ENCODE measurements at places on chromosomes 13 and 19.
A peak's percentile ranks its signal among the peaks of the same experiment; 100 is the strongest.

DNA sequence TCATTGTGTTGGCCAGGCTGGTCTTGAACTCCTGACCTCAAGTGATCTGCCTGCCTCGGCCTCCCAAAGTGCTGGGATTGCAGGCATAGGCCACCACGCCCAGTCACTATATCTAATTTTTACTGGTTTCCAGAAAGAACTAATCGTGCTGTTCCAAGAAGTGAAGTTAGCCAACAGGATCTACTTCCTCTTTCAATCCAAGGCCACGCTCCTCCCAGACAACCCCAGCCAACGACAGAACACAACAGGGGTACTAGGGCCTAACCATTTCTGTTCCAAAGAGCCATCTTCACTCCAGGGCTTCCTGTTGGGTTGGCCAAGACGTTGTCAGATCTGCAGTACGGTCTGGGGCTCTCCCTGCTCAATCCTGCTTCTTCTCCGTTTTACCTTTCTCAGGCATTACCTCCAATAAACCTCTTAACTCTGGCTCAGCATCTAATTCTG is 7.0 kb upstream of the LSM14A start:
- no peak for DNase-seq

- no peak for DNase-seq
These were observed 72.8 kb upstream of the SPATA13 start for GRCh38 chr13:24087605-24088225.

GRCh38 chr13:46136688-46137087 is 31.9 kb upstream of the CPB2 start:
- DNase-seq, result no peak

DNA sequence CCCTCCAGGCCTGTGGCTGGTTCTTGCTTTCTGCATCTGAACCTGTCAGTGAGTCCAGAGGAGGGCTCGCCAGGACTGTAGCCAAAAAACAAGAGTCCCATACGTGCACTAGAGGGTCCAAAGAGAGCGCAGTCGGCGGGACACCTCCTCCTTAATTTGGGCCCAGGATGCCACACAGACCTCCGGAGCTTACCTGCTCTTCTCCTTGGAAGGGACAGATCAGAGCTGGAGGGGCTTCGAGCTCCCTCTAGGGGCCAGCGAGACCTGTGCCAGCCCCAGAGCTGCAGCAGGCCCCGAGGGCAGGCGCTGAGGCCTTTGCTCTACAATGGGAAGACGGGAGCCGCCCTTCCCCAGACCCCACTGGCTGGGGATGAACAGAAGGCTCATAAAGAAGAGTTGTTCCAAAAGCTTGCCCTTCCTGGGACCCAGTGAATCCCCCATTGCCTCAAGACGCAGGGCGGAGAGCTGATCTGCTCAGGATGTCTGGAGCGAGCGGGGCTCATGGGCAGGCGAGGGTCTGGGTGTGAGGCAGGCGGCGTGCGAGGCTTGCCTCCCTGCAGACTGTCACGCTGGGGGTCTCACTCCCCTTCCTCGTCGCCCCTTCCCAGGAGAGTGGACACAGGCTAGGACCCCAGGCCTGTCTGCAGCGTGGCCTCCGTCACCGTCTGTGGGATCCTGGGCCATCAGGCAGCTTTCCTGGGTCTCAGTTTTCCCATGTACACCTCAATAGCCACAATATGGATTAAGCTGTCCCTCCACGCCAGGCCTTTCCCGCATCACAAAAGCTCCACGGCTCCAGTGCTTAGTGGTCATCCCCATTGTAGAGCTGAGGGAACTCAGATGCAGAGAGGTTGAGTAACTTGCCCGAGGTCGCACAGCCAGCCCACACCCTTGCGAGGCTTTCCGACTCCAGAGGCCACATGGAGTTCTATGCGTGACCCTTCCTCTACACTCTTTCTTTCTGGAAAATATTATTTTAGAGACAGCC is 46.9 kb upstream of the VSTM2B start:
- no peak for DNase-seq

DNA sequence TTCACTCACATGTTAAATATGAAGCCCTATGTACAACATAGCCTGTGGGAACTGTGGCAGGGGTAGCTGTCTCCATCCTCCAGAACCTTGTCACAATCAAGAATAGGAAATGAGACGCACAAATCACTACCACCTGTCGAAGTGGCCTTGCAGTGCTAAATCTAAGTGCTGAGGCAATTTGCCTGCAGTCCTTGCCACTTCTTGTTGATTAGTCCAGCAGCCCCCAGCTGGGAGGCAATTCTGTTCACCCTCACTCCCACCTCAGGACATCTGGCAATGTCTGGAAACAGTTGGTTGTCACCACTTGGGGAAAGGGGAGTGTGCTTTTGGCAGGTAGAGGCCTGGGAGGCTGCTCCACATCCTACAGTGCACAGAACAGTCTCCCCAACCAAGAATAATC is 10.7 kb downstream of the RFX2 start:
- DNase-seq, result no peak

DNA sequence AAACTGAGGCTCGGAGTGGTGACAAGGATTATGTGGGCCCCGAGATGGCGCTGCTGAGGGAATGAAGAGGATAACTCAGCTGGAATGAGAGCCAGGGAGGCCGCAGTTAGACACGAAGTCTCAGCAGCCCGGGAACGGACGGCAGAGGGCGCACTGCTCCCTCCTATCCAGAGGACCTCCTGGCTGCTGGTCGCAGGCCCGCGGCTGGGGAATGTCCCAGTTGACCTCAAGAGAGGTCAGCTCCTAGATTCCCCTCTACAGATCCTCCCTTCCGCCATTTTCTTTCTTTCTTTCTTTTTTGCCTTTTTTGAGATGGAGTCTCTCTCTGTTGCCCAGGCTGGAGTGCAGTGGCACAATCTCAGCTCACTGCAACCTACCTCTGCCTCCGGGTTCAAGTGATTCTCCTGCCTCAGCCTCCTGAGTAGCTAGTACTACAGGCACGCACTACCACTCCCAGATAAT is 24.1 kb upstream of the ASPDH start:
- peak; percentile 54 for DNase-seq

- peak; percentile 22 for DNase-seq
These were observed 20.8 kb downstream of the NOVA2 start for GRCh38 chr19:45952686-45953505.

GRCh38 chr13:112968380-112968909 is 569 bp upstream of the MCF2L start:
- peak; percentile 21 for DNase-seq

- no peak for DNase-seq
These were observed 419.2 kb downstream of the FGF9 start for GRCh38 chr13:22090106-22090505.

DNA sequence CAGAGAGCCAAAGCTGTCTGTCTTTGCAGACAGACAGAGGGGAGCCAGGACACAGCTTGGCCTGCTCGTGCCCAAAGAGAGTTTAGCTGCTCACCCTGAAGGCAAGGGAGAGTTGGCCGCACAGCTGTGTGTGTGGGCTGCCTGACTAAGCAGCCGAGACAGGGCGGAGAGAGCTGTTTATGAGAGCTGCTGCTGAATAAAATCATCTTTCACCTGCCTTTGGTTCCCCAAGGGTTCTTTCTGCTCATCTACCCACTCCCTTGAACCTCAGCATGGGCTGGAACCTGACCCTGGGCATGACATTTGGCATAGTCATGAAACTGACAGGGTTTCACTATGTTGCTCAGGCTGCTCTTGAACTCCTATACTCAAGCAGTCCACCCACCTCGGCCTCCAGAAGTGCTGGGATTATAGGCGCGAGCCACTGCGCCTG is 98.2 kb downstream of the RBM26 start:
- DNase-seq, result no peak

GRCh38 chr13:109779074-109779473 is 7.3 kb downstream of the IRS2 start:
- no peak for DNase-seq

- DNase-seq, result no peak
These were observed 2.5 kb downstream of the NAPA start for GRCh38 chr19:47512183-47512947.

- no peak for DNase-seq
These were observed 12.9 kb upstream of the RFXAP start for GRCh38 chr13:36806102-36806501.

DNA sequence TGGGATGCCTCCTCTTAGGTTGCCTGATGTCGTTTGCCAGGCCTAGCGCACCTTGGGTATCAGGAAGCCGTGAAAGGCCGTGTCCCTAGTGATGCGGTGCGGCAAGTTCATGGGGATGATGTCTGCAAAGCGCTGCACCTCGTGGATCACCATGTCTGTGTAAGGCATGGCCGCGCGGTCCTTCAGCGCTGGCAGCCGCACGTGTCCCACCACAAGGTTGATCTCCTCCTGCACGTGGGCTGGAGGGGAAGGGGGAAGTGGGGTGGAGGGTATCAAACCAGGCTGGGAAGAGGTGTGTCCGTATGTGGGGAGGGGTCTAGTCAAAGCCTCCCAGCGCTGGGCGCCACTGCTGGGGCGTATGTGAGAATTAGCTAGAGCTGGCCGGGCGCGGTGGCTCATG is 23.2 kb downstream of the EGLN2 start:
- no peak for DNase-seq

DNA sequence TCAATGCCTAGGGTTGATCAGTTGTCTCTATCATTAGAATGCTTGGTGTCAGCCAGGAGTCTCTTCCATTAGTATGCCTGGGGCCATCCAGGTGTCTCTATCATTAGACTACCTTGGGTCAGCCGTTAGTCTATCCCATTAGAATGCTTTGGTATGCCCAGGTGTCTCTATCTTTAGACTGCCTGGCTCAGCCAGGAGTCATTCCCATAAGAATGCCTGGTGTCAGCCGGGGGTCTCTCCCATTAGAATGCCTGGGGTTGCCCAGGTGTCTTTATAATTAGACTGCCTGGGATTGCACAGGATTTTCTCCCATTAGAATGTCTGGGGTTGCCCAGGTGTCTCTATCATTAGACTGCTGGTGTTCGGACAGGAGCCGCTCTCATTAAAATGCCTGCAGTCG is 1442.9 kb downstream of the UQCRFS1 start:
- no peak for DNase-seq

- peak; percentile 31 for DNase-seq
These were observed 207.4 kb upstream of the RFC3 start for GRCh38 chr13:33610438-33611120.

GRCh38 chr13:31824705-31825517 is 85.6 kb downstream of the RXFP2 start:
- no peak for DNase-seq

DNA sequence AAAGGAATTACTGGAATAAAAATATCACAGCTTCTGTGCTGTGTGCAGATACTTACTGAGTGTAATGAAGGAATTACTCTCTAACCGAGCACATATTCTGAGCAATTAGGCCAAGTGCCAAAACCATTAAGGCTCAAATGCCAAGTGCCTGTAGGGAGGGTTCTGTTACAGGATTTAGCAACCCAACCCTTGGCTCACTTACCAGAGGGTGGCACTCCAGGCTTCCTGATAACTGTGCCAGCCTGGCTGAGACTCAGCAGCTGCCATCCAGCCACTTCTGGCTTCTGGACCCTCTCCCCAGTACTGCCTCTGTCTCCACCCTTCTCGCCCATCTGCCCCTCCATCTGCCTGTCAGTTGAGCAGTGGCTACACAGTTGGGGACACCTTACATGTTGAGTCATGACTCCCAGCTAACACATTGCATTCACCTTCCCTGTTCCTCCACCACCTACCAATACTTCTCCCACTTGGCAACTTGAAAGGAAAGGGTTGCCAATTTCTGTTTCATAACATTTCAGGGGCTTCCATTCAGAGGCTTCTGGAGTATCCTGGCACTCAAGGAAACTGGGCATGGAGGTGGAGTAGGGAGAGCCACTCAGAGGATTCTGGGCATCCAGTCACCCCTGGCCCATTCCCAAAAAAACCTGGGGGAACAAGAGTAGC is 110.5 kb downstream of the COG6 start:
- no peak for DNase-seq

GRCh38 chr13:42388326-42388725 is 116.4 kb downstream of the AKAP11 start:
- DNase-seq, result no peak

DNA sequence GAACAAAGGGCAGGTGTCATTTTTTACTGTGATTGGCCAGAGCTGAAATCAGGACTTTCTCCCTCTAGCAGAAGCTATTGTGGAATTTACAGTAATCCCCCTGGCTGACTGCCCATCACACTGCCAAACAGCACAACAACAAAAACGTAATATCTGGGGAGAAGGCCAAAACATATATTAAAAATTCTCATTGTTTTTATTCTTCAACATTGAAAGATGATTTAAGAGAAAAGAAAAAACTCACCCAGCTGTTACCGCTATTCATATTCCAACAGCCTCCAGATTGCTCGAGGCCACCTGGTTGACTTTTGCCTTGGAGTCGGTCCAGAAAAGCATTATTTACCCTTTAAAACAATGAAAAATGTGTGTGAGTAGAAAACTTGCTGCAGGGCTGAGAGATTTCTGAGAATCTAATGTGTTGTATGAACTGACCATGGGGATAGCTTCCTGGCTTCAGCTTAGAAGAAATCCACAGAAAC is 97.2 kb downstream of the EPSTI1 start:
- DNase-seq, result no peak

- no peak for DNase-seq
These were observed 213.7 kb downstream of the NALCN start for GRCh38 chr13:101202590-101202989.

DNA sequence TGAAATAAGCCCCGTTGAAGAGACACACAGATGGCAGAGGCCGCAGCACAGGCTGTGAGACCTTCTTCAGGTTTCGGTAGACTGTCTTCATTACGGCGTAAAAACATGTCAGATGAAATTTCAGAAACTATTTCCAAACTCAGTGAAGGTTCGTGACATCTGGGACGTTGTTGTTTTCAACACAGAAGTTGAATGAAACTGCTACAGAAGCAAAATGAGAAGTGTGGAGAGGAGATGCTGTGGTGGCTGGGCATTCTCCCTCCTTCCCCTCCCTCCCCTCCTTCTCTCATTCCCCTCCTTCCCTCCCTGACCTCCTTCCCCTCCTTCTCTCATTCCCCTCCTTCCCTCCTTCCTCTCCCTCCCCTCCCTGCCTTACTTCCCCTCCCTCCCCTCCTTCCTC is 113.6 kb downstream of the ATP11A start:
- no peak for DNase-seq

DNA sequence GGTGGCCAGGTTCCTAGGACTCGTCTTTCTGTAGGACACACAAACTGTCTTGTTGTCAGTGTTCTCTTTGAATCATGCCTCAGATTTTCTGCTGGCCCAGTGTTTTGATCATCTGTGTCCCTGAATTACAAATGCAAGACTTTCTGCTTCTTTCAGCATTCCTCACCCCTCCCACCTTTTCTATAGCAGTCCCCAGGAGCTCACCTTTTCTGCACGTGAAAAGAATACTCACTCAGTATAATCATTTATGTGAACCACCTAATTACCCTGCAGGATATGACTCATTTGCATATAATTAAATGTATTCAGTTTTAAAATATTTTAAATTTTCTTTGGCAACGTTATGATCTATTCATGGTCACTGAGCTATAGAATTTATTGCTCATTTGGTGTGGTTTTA is 389.2 kb downstream of the ITGBL1 start:
- DNase-seq, result no peak

DNA sequence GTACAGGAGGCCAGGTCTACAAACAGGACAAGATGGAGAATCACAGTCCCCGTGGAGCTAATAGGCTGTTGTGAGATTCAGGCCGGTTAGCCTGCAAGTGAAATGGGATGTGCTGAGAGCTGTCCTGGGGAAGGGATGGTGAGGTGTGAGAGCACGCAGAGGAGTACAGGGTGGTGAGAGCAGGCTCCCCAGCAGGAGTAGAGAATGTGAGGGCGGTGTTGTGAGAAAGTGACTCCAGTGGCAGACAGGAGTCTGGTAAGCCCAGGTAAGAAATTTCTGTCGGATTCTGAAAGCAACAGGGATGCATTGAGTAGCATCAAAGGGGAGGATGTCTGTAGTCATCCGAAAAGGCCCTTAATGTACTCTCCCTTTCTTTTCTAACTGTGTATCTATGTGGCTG is 50.7 kb upstream of the GPR183 start:
- no peak for DNase-seq
